ENCODE measurements at places on chromosomes 2 and 18. TPM values are rescaled to one million over a fixed set of nuclear protein-coding genes. Genes with fewer than 3 reads are reported as not detected.

DNA sequence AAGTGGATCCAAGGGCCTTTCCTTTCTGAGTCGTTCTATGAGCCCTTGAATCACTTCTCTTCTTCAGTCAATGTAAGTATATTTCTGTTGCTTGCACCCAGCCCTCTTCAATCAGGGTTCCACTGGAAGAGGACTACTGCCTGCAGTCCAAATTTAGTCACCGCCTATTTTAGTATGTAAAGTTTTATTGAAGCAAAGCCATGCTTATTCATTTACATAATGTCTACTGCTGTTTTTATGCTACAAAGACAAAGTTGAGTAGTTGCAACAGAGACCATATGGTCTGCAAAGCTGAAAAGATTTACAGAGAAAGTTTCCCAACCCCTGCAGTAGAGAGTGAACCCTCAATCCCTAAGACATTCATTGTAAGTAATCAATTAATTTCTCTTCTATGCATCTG lies 332.5 kb upstream of the TNP1 start:
- DNase-seq: no peak

- DNase-seq: no peak
Observed at GRCh38 chr2:29902356-29902755, 19.0 kb downstream of the ALK start.

- no peak for DNase-seq
Observed at GRCh38 chr2:144950899-144951560, 431.1 kb upstream of the ZEB2 start.

GRCh38 chr2:172829229-172829628 lies 93.6 kb downstream of the RAPGEF4 start:
- DNase-seq: no peak

Gene EVX2
- total RNA-seq: 0.09 TPM

DNA sequence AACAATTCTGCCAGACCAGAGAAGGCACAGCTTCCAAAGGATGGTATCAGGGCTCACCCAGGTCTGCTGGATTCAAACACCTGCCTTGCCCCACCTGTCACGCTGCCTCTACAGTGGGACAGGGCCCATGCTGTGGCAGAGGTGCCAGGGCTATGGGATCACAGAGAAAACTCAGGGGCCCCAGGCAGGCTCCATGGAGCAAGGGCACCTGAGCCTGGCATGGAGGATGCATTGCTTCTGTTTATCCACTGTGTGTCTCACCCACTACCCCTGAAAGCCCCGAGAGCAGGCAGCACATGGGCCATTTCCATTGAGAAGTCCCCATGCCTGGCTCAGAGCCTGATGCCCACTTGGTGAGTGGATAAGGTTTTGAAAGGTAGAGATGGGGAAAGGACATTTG lies 76.0 kb downstream of the TNS1 start:
- no peak for DNase-seq

DNA sequence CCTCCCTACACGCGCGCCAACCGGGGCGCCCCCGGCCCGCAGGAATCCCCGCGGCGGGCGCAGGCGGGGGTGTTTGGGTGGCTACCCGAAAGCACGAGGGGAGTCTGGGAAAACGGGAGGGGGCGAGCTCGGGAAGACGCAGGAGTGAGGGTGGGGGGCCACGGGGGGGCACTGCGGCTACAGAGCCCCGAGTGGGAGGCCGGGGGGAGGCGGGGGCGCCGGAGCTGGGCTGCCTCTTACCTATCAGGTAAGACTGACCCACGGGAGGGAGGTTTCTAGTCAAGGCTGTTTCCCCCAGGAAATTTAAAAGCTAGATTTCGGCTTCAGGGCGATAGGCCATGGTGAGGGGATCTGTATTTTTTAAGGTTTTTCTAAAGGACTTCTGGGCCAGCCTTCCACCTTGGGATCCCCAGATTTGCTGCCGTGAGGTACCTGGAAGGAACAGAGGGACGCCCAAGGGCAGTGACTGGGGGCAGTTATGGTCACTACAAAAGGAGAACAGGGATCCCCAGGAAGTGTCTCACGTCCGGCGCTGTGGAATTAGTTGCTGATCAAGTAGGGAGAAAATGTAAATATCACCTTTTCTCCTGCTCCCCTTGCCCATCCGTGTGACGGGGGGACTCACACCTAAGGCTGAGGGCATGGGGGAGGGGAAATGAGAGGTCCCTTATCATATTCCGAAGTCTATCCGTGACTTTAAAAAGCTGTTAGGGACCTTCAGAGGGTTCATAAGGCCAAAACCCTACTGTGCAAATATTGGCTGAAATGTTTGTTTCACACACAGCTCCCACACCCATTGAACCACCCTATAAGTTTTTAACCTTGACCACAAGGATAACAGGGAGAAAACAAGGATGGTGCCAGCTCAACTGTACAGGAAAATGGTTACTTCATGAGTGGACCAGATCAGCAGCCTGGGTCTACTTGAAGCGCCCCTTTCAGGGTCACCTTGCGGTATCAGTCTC lies 638 bp upstream of the IRS1 start:
- no peak for DNase-seq

DNA sequence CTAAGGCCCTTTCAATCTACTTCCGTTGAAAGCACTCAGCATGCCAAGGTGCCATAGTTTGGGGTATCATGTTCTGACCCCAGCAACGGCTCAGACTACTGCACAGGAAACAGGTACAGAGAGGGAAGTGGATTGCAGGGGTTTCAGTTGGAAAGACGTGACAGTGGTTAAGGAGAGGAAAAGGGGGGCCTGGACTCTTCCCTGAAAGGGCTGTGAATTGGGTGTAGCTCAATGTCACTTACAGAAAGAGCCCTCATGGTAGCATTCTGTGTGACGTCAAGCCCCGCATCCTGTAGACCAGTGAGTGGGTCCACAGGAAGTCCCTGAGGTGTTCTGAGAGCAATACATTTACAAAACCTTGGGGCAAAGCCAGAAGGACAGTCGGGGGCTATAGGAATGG lies 121.5 kb upstream of the GYPC start:
- DNase-seq: no peak
